Suppressor macrophage (primary cell): ENCODE measurements at places on chromosomes 5 and 9.

DNA sequence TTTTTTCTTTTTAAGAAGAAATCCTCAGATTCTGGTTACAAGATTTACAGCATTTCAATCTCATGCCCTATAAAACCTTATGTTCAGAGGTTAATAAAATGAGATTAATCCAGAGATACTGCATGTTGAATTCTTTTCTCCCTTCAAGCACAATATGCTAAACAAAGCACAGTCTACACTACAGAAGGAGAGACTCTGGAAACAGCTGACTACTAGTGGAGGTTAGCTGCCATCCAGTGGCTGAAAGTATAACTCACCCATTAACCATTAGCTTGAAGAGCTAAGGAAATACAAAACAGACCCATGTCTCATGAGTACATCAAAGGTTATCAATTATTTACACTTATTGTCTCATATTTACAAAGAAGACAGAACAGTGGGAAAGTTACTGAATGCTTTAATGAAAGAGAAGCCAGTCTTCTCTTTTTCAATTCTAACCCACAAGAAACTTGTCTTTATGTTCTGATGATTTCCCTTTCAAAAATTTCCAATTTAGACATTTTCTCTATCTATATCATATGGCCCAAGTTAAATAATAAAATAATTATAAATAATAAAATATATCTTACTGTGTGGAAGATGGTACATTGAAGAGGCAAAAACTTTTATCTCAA, 12.7 kb upstream of the DNAH5 start:
- DNase-seq: peak; percentile 45

DNA sequence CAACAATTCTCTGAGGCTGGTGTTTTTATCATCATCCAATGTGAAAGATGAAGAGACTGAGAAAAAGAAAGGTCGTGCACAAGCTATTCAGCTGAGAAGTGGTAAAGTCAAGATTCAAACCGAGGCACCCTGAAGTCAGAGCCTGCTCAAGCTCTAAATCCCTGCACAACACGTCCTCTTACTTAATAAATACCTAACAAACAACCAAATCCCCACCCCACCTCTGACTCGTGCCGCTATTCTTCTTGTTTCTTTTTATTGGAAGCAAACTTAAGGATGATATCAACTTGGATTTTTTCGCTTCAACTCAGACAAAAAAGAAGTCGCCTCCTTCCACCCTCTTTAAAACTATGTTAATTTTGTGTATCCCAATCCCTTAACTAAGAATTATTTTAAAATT, 140.2 kb downstream of the CEP120 start:
- no peak for DNase-seq

GRCh38 chr5:117072439-117072838, 497.8 kb upstream of the SEMA6A start:
- no peak for DNase-seq

GRCh38 chr5:72433522-72433921, 73.7 kb downstream of the ZNF366 start:
- peak; percentile 58 for DNase-seq

DNA sequence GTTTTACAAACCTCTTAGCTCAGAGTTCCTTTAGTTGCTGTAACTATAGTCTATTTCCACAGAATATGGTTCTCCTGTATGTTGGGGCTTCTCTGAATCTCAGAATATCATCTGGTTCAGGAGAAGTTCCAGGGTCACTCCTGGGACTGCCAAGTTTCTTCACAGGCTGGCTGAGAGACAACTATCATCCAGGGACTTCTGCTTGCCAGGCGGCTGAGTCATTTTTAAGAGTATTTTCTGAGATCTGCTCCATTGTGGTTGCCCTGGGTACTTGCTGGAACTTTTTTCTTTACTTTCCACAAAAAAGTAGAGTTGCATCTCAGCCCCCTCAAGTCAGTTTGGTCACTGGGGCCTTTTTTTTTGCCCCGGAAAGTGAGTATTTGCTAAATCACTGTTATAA, 566.5 kb downstream of the LRRC70 start:
- DNase-seq: no peak

DNA sequence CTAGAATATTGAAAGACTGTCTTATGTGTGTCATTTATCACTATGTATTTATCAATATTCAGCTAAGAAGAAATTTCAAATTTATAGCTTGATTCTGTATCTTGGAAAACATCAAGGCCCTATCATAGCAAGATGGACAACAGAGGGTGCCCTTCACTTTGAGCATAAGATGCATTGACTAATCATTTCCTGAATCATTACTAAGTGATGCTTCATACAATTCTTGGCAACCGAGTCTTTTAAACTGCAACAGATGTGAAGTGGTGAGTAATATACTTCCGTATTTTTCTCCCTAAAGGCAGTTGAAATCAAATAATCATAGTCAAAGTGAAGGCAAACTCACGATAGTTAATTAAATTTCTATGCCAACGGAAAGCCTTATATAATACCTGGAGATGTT, 318.6 kb upstream of the RGMB start:
- DNase-seq: no peak

DNA sequence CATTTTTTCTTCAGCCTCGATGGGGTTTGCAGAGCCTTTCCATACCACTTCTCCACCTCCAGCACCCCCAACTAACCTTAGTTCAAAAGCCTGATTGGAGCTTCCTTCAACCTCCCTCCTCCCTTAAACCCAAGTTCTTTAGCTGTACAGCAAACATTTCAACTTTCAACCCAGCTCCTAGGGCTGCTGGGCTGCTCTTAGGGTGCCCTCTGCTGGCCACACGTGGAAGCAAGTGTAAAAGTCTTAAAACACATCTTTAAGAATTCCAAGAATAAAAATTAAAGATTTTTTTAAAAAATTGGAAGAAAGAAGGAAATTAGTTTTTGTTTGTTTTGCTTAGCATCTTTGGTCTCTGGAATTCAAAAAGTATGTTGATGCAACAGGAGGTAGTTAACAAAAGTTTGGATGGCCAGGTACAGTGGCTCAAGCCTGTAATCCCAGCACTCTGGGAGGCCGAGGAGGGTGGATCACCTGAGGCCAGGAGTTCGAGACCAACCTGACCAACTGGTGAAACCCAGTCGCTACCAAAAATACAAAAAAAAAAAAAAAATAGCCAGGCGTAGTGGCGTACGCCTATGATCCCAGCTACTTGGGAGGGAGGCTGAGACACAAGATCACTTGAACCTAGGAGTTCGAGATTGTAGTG, 15.5 kb upstream of the HSD17B3 start:
- peak; percentile 66 for DNase-seq

GRCh38 chr9:68808338-68808890, 103.4 kb downstream of the PIP5K1B start:
- no peak for DNase-seq

DNA sequence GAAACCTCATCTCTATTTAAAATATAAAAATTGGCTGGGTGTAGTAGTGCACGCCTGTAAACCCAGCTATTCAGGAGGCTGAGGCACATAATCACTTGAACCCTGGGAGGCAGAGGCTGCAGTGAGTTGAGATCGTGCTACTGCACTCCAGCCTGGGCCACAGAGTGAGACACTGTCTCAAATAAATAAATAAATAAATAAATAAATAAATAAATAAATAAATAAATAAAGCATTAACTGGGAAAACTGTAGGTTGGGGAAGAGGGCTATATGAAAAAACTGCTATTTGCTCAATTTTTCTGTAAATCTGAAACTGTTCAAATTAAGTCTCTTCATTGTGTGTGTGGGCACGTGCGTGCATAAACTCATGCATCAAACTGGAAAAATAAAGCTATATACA, 59.9 kb upstream of the RAPGEF6 start:
- no peak for DNase-seq

GRCh38 chr5:95836544-95836943, 14.0 kb upstream of the GLRX start:
- no peak for DNase-seq

DNA sequence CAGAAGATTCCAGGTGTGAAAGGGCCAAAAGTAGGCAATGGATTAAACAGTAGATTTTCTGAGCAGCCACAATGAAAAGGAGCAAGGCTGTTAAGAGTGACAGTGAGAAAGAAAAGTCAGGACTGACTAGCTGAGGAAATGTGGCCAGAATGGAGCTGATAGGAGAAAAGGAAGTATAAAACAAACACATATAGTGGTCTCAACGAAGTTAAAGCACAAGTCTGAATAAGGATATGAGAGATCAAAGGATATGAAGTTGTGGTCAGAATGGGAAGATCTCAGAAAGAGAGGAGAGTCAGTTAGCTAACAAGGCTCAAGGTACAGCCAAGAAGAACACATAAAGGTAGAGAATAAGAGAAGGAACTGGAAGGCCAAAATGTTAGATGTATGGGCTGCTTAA, 39.9 kb downstream of the FNIP1 start:
- no peak for DNase-seq

DNA sequence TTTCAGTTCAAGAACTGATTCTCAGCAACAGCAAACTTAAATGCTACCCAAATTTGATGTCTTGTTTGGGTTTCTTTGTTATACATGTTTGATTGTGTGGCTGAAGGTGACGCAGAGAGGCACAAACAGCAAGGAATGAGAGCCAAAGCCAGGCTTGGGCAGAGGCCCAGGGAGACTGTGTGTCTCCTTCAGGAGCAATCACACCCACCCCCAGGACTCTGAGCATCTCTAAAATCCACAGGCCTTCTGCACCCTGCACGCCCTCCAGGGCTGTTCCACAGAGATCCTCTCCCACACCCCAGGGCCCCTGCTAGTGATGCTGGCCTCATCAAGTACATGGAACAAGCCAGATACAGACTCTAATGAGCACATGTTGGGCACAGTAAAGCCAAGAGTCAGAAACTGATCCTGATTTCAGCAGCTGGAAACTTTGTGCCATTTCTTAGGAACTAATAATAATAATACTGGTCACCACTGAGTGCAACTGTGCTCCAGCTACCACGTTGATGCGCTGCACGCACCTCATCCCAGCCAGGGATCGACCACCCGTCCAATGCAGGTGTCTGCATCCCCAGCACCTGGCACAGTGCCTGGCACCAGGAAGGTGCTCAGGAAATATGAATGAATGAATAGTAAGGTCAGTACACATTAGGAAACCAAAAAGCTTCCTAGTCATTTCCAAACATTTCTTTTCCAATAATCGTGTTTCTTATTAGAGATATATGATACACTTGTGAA, 54.6 kb upstream of the TCF7 start:
- no peak for DNase-seq

DNA sequence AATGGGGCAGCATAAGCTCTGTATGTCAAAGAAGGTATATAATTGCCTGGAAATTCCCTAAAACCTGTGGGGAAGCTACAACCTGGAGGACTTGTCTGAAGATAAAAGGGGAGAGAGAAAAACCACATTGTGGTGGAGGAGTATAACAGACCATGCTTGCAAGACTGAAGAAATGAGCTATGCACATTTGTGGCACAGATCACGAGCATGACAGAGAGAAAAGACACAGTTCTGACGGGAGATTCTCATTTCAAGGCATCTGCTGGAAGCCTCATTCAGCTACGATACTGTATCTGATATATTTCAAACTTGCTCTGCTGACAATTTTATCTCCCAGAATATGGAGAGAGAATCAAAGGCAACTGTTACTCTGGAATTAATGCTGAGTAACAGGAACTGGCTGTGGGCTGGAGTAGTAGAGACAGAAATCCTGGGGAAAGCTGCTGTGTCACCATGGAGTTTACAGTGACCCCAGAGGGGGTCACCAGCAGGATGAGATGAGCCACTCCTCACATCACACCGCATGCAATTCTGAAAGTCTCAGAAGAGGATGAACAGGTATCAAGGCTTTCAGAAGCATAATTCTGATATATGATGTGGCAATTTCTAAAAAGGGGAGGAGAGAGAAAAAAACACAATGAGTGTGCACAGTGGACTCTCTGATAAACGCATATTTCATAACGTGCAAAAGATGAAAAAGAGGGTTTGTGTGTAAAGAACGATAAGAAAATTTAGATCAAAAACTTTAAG, 528.8 kb downstream of the IRX1 start:
- DNase-seq: no peak

- no peak for DNase-seq
Measured at GRCh38 chr5:170039830-170040229, 59.5 kb upstream of the INSYN2B start.

DNA sequence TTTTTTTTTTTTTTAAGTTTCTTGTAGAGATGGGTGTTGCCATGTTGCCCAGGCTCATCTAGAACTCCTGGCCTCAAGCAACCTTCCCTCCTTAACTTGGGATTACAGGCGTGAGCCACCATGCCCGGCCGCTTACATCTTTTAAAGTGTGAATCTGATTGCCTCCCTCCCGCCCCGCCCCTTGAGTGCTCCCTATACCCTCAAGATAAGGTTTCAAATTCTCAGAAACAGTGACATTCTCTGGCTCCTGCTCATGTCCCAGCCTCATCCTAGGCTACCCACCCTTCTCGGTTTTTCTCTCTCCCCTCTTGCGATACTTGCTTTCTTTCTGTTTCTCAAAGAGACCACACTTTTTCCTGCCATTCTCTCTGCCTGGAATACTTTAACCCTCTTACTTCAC, 12.4 kb downstream of the MORN5 start:
- DNase-seq: no peak

- no peak for DNase-seq
Measured at GRCh38 chr5:142614054-142614453, 71.8 kb downstream of the FGF1 start.

DNA sequence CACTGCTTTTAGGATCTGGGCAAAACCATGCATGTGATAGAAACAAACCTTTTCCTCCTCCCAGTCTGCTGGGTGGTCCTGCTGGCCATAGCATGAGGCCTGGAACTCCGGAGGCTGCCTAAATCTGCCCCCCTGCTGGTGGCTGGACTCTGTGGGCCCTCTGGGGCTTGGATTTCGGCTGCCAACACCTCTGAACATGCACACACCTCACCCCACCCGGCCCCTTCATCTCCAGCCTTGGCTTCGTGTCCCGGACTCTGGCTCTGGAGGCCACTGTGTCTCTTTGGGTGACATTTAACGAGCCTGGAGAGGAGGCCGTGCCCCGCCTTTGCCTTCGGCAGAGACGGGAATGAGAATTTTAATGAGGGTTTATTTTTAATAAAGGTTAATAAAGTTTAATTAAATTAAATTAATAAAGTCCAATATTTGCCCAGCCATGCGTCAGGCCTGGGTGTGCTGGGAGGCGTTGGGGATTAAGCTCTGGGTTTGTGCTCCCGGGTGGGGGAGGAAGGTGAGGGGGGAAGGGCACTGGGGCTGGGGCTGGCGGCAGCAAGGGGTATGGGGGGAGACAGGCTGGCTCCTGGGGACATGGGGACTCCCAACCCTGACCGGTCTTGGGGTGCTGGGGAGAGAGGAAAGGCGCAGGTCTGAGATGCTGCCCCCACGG, 251.8 kb downstream of the PBX3 start:
- no peak for DNase-seq

GRCh38 chr9:124297551-124297901, 39.8 kb downstream of the NEK6 start:
- no peak for DNase-seq

DNA sequence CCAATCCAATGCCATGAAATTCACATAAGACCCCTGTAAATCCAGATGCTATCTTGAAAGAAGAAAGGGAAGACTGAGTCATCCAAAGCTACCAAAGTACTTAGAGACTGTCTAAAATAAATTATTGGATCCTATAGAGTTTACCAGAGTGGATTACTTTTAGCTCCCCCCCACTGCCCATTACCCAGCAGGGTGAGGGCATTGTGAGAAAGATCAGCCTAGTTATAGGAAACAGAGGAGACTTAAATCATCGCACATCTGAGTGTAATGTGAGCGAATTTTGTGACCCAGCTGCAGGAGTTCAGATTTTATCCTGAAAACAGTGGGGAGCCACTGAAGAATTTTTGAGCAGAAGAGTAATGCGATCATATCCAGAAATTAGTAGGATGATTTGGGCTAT, 1.6 kb upstream of the ENHO start:
- no peak for DNase-seq
